ENCODE measurements at places on chromosomes 3 and 15.
A peak's percentile ranks its signal among the peaks of the same experiment; 100 is the strongest.

DNA sequence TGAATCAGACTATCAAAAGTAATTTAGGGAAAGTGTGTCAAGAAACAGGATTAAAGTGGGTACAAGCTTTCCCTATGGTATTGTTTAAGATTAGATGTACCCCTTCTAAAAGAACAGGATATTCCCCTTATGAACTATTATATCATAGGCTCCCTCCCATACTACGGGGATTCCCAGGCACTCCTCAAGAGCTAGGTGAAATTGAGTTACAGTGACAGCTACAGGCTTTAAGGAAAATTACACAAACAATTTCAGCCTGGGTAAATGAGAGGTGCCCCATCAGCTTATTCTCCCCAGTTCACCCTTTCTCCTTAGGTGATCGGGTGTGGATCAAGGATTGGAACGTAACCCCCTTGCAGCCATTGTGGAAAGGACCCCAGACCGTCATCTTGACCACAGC is 240.8 kb upstream of the CNTN6 start:
- DNase-seq = no peak

- no peak for DNase-seq
Observed at GRCh38 chr3:12246497-12247163, 42.2 kb upstream of the PPARG start.

DNA sequence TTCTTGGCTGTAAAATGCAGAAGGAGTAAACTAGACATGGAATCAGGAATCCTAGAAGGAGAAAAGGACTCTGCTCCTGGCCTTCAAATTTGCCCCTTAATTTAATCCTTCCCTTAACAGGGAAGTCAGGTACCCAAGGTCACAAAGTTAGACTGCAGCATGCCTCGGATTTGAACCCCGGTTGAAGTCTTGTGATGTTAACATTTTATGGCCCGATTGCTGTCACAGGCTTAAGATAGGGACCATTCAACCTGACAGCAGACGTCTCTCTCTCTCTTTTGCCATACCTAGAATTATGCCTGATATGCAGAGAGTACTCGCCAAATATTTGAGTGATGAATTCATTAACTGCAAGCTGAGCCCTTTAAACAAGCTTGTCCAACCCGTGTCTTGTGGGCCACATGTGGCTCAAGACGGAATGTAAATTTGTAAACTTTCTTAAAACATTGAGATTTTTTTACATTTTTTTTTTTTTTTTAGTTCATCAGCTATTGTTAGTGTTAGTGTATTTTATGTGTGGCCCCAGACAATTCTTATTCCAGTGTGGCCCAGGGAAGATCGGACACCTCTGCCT is 217.2 kb downstream of the THSD4 start:
- DNase-seq = no peak

- DNase-seq = no peak
Observed at GRCh38 chr3:45848392-45848791, 6.5 kb upstream of the LZTFL1 start.

- DNase-seq = no peak
Observed at GRCh38 chr3:63968612-63969350, 54.5 kb downstream of the PSMD6 start.

DNA sequence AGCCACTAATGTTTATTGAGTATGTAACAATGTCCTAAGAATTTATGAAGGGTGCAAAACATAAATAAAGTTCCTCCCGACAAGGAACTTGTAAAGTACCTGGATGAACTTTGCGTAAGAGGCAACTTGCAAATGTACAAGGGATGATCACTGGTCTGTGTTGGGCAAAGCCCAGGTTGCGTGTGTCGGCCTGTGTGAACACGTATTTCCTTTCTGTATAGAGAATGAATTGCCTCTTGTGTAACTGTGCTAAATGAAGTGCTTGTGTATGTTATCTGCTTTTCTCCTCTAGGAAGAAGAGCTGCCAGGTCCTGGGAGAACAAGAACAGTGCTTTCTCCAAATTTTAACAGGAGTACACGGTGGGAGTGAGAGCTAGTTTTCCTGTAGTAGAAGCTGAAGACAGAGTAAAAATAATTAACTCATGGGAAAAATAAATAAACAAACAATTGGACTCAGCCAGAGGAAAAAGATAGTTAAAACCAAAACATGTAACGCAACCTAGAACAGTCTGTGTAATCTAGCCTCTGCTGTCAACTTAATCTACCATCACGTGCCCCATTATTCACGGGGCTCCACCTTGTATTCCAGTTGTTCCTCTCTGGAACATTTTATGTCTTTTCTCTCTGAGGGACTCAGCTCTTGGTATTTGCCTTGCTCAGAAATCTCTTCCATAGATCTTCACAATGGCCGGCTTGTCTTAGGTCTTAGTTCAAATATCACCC is 83.7 kb upstream of the RASGRP1 start:
- DNase-seq = no peak

GRCh38 chr15:31361764-31362515 is 35.3 kb downstream of the KLF13 start:
- no peak for DNase-seq

DNA sequence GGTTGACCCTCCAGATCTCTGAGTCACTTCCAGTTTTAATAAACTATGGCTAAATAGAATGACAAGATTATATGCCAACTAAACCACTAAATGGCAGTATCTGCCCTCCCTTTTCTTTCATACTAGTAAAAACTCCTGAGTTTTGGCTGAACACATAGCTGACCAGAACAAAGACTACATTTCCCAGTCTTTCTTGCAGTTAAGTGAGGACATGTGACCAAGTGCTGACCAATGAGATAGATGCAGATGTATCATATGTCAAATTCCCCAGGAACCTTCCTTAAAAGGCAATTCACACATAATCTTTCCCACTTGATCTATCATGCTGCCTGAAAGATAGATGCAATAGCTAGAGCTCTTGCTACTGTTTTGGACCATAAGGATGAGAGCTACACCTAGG is 191.3 kb downstream of the SHOX2 start:
- DNase-seq = no peak

GRCh38 chr3:39282057-39282456 is 2.2 kb upstream of the CX3CR1 start:
- no peak for DNase-seq

GRCh38 chr3:133758964-133759739 is 13.0 kb downstream of the TF start:
- no peak for DNase-seq

DNA sequence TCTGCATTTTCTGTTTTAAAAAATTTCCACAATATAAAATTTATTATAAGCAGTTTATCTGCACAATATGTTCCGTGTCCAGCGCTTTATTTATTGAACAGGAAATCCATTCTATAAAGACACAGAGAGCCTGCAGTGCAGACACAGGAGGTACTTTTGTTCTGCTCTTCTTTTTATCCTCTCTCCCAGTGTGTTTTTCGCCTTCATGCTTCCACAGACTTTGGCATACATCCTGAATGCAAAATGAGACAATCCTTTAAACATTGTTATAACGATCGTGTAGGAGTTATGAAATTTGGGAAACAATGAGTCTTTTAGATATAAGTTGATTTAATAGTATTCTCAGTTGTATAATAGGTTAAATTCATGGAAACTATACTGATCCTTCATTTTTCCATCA is 749.2 kb downstream of the NAALADL2 start:
- DNase-seq = no peak

DNA sequence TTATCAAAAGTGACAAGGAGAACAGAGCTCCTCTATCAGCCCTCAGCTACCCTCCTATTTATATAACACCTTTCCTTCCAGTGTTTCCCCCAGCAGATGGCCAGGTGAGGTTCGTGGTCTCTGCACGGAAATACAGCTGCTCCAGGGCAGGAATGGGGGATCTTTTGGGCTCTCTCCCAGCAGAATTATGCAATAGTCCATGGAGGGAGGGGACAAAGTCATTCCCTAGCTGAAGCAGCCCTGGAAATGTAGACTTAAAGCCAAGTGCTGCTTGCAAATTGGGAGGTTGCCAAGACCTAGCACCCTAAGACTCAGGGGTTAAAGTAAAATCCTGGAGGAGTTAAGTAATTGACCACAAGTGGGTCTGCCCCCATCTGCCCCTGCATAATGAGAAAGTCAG is 256.3 kb downstream of the LRTM1 start:
- no peak for DNase-seq

GRCh38 chr3:134611516-134611915 is 39.3 kb downstream of the KY start:
- DNase-seq = no peak

DNA sequence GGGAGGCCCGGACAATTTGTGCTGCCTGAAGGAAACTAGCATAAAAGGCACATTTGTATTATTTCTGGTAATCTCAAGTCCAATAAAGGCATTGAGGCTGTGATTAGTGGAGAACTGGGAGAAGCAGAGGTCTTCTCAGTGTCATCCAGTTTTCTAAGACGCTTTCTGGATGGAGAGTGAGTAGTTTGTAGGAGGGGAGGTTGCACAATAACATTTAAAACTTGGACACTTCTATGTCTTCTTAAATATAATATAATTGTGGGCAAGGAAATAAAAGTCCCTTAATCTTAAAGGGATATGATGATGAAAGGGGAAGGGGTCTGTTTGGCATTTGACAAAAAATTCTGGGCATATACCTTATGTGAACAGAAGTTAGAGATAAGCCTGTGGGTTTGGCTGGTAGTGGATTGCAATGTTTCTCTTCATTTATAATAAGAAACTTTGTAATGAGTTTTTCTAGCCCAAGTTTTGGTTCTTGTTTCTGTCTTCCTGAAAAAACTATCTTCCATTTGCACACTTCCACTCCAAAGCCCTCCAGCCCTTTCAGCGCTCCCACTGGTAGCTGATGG is 291.6 kb upstream of the TGFBR2 start:
- DNase-seq = no peak

GRCh38 chr15:65856821-65857455 is 12.4 kb upstream of the RAB11A start:
- DNase-seq = peak; percentile 82

GRCh38 chr15:98324341-98324970 is 323.9 kb upstream of the IGF1R start:
- no peak for DNase-seq

GRCh38 chr15:77839970-77840905 is 207.5 kb upstream of the LINGO1 start:
- no peak for DNase-seq

DNA sequence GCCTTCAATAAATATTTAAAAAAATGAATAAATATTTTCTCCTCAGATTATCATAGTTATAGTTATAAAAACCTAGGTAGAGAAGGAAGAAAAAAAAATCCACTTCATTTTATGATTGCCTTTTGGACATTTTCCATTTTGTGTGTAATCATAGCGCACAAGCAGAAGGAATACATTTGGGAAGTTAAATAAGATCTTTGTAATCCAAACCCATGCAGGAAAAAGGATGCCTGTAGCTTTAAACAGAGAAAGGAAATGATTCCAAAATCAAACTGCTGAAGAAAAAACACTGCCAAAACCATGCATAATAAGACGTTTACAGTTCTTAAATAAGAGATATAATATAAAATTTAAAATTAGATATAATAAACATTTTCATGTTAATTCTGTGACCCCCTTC is 7.4 kb upstream of the CCDC54 start:
- DNase-seq = no peak

DNA sequence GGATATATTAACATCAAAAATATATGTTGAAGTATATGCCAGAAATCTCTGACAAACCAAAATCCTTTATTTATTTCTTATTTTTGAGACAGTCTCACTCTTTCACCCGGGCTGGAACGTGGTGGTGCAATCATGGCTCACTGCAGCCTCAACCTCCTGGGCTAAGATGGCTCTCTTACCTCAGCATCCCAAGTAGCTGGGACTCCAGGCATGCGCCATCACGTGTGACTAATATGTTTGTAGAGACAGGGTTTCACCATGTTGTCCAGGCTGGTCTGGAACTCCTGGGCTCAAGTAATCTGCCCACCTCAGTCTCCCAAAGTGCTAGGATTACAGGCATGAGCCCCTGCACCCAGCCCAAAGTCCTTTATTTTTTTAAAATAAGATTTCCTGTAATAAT is 11.9 kb downstream of the FAIM start:
- DNase-seq = no peak

DNA sequence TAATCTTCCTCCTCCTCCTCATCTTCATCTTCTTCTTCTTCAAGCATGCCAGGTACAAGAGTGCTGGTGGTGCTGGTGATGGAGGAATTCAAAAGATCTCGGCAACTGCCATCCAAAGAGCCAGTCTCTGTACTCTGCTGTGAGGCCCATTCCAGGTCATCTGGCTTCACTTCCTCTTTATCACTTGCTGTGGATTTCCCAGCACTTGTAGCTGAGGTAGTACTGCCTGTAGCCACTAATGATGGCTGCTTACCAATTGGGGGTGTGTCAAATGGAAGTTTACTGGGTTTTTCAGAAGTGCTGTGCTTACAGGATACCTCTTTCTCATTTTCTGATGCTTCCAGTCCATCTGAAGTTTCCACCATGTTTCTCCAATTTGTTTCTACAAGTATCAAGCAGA is 28.8 kb upstream of the SHC4 start:
- DNase-seq = no peak

DNA sequence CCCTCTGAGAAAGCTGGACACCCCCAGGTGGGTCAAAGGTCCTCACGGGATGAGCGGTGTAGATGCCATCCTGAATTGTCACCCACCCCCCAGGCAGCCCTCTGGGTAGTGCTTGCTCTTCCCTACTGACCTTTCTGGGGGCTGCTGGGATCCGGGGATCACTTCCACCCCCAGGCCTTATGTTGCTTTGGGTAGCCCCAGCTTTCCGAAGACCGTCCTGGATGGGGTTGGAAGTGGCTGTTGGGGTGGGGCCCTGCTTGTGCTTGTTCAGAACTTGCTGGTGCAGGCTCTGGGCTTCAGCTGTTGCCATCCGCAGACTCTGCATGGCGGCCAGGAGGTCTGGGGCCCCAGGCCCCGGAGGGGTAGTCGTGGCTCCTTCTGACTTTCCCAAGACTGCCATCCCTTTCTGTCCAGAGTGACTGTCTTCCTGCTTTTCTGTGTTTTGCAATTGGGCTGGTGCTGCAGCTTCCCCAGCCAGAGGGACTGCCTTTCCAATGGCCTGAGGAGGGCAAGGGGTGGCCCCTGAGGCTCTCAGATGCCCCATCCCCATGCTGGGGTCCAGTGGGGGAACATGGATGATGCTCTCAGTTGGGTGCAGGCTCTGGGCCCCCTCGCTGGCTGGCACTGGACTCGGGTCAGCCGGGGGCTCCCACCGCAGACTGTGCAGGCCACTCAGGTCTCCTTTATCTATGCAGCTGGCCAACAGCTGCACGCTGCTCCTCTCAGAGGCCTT is 6.3 kb downstream of the XIRP1 start:
- no peak for DNase-seq

DNA sequence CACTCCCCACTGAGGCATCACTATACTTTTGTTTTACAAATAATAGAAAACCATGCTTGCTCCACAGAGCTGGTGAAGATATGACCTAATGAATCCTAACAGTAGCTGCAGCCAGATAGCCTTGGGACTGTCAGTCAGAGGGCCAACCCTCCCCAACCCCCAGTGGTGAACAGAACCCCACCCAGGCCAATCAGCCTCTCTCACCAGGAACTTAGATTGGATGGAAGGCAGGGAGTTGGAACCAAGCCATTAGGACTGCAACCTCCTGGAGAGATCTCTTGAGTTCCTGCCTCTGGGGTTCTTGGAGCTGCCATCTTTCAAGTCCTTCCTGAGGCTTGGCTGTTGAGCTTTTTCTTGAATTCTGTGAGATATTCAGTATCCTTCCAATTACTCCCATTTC is 3.0 kb upstream of the MRPS22 start:
- DNase-seq = no peak

GRCh38 chr3:69413551-69414207 is 27.8 kb upstream of the FRMD4B start:
- no peak for DNase-seq

- no peak for DNase-seq
Observed at GRCh38 chr3:45748068-45748467, 48.3 kb downstream of the SLC6A20 start.

GRCh38 chr3:37477711-37478487 is 303.5 kb upstream of the LRRFIP2 start:
- DNase-seq = no peak

All from activated CD4-positive, alpha-beta T cell treated with anti-CD3 and anti-CD28 coated beads, Interleukin-2, amount 50 U/mL, for 1 hour (primary cell).